ENCODE measurements at places on chromosomes 7 and 10. TPM values are rescaled to one million over a fixed set of nuclear protein-coding genes. Genes with fewer than 3 reads are reported as not detected.

The DRGX gene
- not detected for total RNA-seq

The TUBB8 gene
- 0.29 TPM for total RNA-seq

The GJC3 gene
- not detected for total RNA-seq

The MALRD1 gene
- total RNA-seq: 0.06 TPM

The SHTN1 gene
- 15.9 TPM for total RNA-seq

The HOXA2 gene
- total RNA-seq: 2.0 TPM

The ANKRD30A gene
- total RNA-seq: not detected

The PRLHR gene
- total RNA-seq: not detected

The TNKS2 gene
- 22.4 TPM for total RNA-seq

The TEX47 gene
- total RNA-seq: not detected

The ADRA2A gene
- total RNA-seq: not detected

The BAIAP2L1 gene
- 46.8 TPM for total RNA-seq

The SLC16A12 gene
- total RNA-seq: 1.2 TPM

The NACAD gene
- total RNA-seq: 3.9 TPM

The C10orf67 gene
- total RNA-seq: 0.43 TPM

The TSPAN15 gene
- total RNA-seq: 26.4 TPM

The HABP2 gene
- not detected for total RNA-seq

The MMRN2 gene
- total RNA-seq: 0.17 TPM

The MAPK8 gene
- 59.4 TPM for total RNA-seq

The IKZF1 gene
- total RNA-seq: not detected

The CYP51A1 gene
- total RNA-seq: 149 TPM

The CALY gene
- total RNA-seq: 1.5 TPM

The SUGCT gene
- total RNA-seq: 3.8 TPM

The LRRC4 gene
- 1.1 TPM for total RNA-seq

The MICALL2 gene
- total RNA-seq: 8.1 TPM

The ANXA8 gene
- 1.4 TPM for total RNA-seq

The CYP3A4 gene
- not detected for total RNA-seq

The CDH23 gene
- total RNA-seq: under 0.01 TPM

The SEM1 gene
- 219 TPM for total RNA-seq

The FRA10AC1 gene
- 4.4 TPM for total RNA-seq

The SYPL1 gene
- 62.2 TPM for total RNA-seq

The ZPBP gene
- not detected for total RNA-seq

The RADIL gene
- total RNA-seq: 2.4 TPM

The CRYGN gene
- not detected for total RNA-seq

The OR9A2 gene
- total RNA-seq: not detected

The ODAD2 gene
- 1.7 TPM for total RNA-seq

The OTUD1 gene
- total RNA-seq: 6.2 TPM

The ZNF107 gene
- 5.9 TPM for total RNA-seq

The MPP7 gene
- 3.1 TPM for total RNA-seq

The SFR1 gene
- 15.2 TPM for total RNA-seq

The CPN1 gene
- not detected for total RNA-seq

The PPP1R3C gene
- total RNA-seq: 2.1 TPM

The RBP3 gene
- not detected for total RNA-seq

The RNLS gene
- total RNA-seq: 7.1 TPM

The HYAL4 gene
- total RNA-seq: not detected

The CALML5 gene
- total RNA-seq: not detected

The ADCK2 gene
- 32.3 TPM for total RNA-seq

The PCBD1 gene
- total RNA-seq: 122 TPM

The UPK3BL2 gene
- 1.0 TPM for total RNA-seq

The ADGRA1 gene
- not detected for total RNA-seq

The DYNC1I1 gene
- 0.06 TPM for total RNA-seq

The ITPRID1 gene
- total RNA-seq: not detected

The MINPP1 gene
- total RNA-seq: 29.9 TPM

The VSIR gene
- 8.6 TPM for total RNA-seq

Data from epithelial cell of proximal tubule (primary cell).